ENCODE measurements at places on chromosomes 7 and 10. TPM values are rescaled to one million over a fixed set of nuclear protein-coding genes. Genes with fewer than 3 reads are reported as not detected.

Gene FAM25C
- polyA plus RNA-seq: not detected

Gene NPFFR1
- polyA plus RNA-seq: 0.01 TPM

Gene CNNM1
- polyA plus RNA-seq: 0.04 TPM

Gene IDI2
- not detected for polyA plus RNA-seq

Gene MYO1G
- polyA plus RNA-seq: 1.8 TPM

Gene CFAP43
- polyA plus RNA-seq: 0.07 TPM

Gene CALHM1
- polyA plus RNA-seq: not detected

Gene CDC14C
- not detected for polyA plus RNA-seq
